ENCODE measurements at places on chromosomes 11 and 22.
A peak's percentile ranks its signal among the peaks of the same experiment; 100 is the strongest.

DNA sequence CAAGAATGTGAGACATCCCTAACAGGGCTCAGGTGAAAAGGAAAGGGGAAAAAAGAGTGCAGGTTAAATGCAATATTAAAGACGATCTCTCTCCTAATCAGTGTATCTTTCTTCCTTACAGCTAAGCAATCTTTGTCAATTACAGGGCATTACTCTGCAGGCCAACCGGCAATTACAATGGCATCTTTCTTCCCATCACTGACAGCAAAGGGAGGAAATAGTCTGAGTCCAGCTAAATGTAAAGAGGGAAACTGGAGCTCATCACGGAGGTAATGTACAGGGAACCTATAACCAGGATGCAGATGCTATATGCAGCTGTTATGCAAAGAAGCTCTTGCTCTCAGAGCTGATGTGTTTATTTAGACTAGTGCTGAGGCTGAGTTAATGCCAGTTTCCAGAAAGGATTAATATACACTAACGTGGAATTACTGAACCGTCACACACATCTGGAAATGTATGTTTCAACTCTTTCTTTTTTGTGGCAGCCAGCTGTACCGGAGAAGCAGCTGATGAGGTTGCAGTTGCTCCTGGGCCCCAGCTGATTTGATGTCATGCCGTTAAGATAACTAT, 121.6 kb downstream of the KIRREL3 start:
- peak; percentile 59 for DNase-seq

DNA sequence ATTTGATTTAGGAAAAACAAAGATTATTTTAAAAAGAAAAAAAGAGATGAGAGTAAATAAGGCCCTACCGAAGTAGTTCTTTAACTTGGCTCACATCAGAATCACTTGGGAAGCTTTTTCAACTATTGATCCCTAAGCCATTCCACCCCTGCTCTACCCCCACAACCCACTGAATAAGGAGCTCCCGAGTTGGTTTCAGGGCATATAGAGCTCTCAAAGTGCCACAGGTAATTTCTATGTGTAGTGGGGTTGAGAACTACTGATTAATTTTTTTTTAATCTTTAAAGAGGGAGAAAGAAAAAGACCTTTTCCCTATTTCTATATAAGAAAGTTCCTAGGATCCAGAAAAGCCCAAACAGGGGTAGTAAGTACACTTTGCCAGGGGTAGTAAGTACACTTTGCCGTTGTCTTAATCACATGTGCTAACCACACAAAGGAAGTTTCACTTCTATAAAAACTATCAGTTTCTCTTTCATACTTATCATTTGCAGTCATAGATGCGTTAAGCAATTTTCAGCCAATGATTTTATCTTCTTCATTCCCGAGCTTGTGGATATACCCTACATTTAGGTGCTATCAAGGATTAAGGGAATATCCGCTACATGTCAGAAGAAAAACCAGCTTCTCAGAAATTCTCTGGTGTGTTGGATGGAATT, 108.4 kb upstream of the ZC3H12C start:
- no peak for DNase-seq

GRCh38 chr22:26527574-26528465, 15.5 kb upstream of the TFIP11 start:
- DNase-seq, result no peak

- peak; percentile 80 for DNase-seq
Measured at GRCh38 chr11:4072668-4073285, 21.8 kb upstream of the RRM1 start.

DNA sequence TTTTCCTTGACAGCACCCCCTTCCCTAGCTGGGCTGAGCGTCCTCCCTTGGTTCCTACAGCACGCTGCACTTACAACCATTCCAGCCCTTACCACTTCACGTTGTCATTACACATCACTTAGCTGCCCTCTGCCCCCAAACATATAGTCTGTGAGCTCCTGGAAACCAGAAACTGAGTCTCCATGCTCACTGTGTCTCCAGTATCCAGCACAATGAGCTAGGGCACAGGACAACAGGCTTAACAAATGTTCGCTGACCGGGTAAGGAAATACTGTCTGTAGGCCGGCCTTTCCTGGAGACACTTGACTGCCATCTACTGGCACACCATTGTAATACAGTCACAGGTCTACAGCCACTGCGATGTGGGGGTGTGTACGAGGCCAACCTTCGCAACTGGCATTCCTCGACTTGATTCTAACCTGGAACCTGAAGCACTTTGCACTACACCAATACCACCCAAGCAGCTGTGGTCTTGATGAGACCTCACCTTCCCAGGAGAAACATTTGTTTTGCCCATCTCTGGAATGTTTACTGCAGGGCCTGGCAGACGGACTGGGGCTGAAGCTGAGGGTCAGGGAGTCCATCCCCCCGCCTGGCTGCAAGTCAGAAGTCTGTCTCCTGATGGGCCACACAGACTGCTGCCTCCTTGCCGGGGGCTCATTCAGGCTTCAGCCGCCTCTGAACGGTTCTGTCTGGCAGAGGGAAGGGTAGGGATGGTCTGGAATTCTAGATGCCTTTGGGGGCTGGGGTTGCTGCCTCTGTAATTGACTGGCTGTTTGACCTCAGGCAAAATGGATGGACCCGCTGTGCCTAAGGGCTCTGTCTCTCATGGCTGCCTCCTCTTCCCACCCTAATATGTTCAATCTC, 72.0 kb downstream of the SYN3 start:
- peak; percentile 71 for DNase-seq

All from IMR-90 (cell line).